ENCODE measurements at places on chromosomes 12 and 14.

DNA sequence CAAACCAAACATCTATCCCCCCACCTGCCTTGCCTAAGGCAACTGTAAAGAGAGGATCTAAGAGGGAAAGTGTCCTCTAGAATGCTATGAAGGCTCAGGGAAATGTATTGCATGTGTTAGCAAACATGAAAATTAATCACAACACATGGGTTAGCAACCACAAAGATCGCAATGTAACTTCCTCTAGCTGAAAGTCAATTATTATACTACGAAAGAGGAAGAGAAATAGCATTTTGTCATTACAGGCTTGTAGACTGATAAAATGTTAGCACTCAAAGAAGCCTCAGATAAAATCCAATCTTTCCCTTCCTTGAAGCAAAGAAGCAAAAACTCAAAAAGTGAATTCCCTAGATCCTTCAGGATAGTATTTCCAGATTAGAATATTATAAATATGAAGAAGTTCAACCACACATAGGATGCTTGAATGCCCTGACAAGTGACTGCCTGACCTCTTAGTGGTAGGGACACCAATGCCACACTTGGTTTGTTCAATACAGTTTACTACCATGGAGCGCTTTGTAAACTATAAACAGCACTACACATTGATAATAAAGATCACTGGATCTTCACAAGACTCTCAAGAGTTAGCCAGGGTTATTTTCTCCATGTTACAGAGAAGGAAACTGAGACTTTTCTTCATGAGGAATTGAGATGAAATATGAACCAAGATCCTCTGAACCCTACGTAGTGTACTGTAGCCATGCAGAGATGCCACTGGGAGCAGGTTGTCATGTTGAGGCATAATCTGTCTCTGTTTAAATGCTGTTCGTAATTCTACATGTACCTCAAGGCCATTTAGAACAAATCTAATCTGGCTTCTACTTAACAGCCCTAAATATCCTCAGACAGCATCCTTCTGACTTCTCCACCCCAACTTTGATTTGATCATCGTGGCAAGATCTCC is 100.7 kb downstream of the ITPR2 start:
- DNase-seq, result no peak

GRCh38 chr12:96132819-96133218 is 61.4 kb upstream of the ELK3 start:
- no peak for DNase-seq

GRCh38 chr12:51972849-51973273 is 21.4 kb downstream of the ACVR1B start:
- DNase-seq, result no peak

DNA sequence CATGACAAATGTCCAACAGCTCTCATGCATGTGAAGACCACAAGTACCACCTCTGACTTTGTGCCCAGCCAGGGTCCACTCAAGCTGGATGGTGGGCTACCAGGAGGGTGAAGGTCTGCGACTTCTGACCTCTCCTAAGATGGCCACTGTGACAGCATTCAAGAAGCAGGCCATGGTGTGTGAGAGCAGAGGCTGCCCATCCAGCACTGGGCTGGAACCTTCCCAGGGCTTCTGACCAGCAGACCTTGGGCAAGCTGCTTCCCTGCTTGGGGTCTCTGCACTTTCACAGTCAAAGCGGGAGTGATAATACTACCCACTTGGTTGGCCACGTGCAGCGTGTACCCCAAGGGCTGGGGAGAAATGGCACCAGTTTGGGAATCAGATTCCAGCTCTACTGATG is 10.4 kb downstream of the MMAB start:
- no peak for DNase-seq

GRCh38 chr14:34715127-34715863 is 902 bp upstream of the CFL2 start:
- no peak for DNase-seq

DNA sequence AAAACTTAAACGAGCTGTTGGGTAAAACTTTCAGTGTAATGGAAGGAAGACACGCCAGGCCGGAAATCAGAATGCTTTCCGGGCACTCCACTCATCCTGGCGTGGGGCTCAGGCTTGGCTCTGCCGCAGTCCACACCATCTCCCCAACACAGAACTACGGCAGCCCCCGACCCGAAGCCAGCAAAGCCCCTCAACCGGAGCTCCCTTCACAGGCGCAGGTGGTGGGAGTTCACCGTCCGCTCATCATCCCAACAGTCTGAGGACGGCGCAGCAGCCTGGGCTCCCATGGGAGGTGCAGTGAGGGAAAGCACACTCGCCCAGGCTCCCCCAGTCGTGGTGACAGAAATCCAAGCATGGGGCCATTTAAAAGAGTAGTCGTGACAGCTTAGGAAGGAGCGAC is 11.0 kb upstream of the MMP17 start:
- DNase-seq, result no peak

GRCh38 chr14:26605602-26606001 is 7.8 kb upstream of the NOVA1 start:
- no peak for DNase-seq

DNA sequence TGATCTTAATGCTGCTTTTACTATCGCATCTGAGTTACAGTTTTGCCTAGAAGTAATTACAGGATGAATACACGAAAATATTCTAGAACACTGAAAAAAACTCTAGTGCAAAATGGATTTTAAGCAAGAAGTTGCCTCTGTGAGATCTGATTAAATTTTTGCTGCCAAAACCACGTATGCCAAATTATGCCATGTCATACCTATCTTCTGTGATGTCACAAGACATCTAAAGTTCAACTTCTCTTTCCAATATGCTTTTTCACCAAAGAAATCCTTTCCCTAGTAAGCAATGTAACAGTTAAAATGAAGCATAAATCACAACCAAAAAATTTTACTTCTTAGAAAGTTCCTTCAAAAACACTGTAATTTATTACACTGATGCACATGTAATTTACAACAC is 39.6 kb downstream of the HECTD4 start:
- DNase-seq, result no peak

GRCh38 chr14:23041729-23042128 is 283 bp upstream of the PSMB11 start:
- DNase-seq, result no peak

DNA sequence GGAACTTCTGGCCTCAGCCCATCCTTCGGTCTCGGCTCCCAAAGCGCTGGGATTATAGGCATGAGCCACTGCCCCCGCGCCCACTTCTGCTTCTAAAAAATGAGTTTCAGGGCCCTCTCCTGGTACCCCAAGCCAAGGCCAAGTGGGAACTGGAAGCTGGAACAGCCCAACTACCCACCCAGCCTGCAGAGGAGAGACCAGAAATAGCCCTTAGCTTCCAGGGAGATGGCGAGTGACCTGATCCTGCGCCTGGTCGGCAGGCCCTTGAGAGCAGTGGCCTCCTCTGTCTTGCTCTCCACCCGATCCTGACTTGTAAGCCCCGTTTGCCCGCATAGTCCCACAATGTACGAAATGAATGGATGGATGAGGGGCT is 31.2 kb upstream of the PLEKHG6 start:
- DNase-seq, result no peak

GRCh38 chr12:26044007-26044394 is 80.8 kb downstream of the BHLHE41 start:
- DNase-seq, result no peak

DNA sequence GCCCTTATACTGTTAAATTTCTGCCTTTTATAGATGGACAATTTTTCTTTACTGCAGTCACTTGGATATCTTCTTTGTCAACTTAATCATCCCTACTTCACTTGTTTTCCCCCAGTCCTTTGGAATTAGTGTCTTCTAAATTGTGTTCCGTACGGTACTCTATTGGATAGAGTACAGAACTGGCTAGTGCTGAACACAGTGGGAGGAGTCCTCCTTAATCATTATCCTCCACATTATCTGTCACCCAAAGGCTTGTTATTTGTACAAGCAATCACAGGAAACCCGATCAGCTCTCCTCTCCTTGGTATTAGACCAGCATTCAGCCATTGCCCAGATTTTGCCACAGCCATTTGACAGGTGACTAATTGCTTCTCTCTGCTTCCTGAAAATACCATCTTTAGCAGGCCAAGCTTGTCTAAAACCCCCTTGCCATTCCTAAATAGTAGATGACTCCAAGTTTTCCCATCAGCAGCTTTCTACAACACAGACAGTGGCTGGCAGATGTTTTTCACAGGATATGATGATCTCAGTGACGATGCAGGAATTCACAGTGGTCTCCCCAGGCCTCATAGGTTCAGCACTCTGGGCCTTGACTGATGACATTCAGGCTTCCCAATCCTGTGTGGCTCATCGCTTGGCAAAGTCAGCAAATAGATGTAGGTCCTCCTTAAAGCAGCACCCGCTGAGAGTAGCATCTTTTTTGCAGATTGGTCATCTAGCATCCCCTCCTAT is 216.0 kb upstream of the RGS6 start:
- DNase-seq, result no peak

- no peak for DNase-seq
These were observed 5.2 kb downstream of the MUCL1 start for GRCh38 chr12:54859502-54859901.

- DNase-seq, result no peak
These were observed 1.9 kb upstream of the TRHDE start for GRCh38 chr12:72270246-72270645.

GRCh38 chr12:8556531-8557097 is 15.9 kb upstream of the CLEC4E start:
- no peak for DNase-seq

DNA sequence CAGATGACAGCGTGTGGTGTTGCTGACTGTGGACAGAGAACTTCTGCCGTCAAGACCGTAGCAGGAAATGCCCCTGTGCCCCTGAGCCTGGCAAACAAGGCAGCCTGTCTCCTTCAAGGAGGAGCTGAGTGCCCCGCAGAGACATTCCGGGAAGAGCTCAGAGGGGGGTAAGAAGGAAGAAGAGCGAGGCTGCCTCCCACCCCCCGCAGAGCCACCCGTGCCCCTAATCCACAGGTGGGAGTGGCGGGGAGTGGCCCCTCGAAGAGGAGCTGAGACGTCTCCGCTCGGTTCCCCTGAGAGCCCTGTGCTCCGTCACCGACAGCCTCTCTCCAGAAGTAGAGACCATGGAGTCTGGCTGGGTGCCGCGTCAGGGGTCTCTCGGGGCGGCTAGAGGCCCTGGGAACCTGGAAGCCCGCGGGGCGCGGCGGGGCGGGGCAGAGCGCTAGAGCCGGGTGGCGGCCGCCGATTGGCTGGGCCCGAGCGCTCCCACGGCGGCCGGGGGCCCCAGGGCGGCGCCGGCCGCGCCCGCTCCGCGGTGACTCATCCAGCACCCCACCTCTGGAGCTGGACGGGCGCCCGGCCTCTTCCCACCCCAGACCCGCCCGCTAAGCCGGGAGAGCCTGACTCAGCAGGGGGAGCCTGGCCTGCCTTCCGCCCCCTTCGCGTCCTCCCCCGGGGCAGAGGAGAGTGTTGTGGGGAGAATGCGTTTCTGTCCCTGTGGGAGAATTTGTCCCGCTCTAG is 25.2 kb upstream of the KRT78 start:
- peak; percentile 89 for DNase-seq

DNA sequence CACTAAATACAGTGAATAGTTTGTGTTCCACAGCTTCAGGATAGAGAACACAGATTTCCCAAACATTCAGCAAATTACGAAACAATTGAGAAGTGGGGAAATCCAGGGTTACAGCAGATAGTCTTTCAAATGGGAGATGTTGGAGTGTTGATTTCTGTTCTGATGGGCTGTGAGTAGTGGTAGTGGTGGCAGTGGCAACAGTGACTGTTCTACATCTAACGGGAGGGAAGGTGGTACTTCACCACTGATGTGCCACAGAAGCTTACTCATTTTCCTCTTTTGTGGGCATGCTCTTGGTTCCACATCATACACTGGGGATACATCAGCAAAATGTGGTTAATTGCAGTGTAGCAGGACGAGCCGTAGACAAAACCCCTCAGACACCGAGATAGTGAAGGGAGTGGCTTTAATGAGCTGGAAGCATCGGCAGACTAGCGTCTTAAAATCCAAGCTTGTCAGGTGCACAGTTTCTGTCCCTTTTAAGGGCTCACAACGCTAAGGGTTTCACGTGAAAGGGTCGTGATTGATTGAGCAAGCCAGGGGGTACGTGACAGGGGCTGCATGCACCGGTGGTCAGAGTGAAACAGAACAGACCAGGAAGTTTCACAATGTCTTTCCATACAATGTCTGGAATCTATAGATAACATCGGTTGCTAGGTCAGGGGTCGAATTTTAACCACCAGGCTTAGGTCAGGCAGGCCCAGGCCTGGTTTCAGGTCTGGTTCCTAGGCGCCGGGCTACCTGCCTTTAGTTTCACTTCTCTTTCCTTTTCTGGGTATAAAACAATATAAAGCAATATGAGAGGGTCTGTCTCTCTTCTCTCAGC is 330.6 kb upstream of the FBXO33 start:
- no peak for DNase-seq

DNA sequence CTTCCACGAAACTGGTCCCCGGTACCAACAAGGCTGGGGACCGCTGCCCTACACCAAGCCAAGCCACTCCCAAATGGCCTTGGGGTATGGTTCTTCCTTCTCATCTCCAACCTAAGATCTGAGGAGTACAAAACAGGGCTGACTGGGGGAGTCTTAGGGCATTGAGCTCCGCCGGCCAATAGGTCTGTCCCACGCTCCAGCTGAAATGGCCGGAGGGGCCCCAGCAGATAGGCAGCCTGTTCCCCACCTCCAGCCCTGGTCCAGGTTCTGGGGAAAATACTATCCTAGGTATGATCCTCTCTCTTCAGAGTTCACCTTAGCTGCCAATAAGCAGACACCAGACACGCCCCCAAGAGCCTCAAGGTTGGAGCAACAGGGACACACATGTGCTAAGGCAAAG is 90.2 kb downstream of the ACTN1 start:
- no peak for DNase-seq

DNA sequence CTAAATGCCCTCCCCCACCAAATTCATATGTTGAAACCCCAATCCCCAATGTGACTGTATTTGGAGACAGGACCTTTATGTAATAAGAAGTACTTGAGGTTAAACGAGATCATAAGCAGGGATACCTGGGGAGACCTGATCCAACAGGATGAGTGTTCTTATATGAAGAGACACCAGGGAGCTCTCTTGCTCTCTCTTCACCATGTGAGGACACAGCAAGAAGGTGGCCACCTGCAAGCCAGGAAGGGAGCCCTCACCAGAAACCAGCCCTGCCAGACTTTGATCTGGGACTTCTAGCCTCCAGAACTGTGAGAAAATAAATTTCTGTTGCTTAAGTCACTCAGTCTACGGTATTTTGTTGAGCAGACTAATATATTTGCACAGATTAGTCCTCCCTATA is 113.6 kb downstream of the NUAK1 start:
- DNase-seq, result no peak

- no peak for DNase-seq
These were observed 155.7 kb upstream of the LRIG3 start for GRCh38 chr12:59075968-59076490.

DNA sequence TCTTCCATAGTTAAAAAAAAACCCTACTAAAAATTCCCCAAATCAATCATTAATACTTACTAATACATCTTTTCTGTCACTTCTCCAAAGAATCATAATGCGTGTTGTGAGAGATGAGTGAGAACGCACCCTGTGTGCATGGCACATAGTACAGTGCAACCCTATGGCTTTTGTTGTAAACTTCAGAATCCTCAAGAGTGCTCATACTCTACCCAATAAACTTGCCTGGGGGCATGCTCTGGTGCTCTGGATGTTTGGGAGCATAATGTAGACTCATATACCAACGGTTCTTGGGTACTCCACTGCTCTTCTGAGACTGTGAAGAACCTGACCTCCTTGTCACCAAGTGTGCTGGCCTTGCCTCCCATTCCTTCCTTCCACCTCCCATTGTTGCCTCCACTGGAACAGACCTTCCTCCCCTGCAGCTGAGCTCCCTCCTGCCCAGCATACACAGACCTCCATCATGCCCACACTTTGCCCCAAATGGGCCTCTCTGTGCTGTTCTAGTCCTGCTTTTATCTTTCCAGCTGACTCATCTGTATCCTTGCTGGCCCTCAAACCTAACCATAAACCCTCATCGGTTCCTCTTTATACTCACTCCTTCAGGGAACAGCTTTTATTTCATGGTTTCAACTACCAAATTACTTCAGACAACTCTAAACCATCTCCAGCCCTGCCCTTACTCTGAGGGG is 8.9 kb downstream of the DCP1B start:
- DNase-seq, result no peak
